NCI-H187 treated with DMSO at 0.1 percent for 48 hours (cell line): ENCODE measurements at places on chromosomes 12 and 14.

GRCh38 chr14:101707863-101708620 lies 53.5 kb upstream of the PPP2R5C start:
- no peak for DNase-seq

- DNase-seq = no peak
Observed at GRCh38 chr12:52042706-52043385, 8.4 kb upstream of the NR4A1 start.

GRCh38 chr14:65549429-65549828 lies 136.9 kb downstream of the FUT8 start:
- no peak for DNase-seq

GRCh38 chr14:89282191-89282590 lies 134.8 kb downstream of the FOXN3 start:
- no peak for DNase-seq

DNA sequence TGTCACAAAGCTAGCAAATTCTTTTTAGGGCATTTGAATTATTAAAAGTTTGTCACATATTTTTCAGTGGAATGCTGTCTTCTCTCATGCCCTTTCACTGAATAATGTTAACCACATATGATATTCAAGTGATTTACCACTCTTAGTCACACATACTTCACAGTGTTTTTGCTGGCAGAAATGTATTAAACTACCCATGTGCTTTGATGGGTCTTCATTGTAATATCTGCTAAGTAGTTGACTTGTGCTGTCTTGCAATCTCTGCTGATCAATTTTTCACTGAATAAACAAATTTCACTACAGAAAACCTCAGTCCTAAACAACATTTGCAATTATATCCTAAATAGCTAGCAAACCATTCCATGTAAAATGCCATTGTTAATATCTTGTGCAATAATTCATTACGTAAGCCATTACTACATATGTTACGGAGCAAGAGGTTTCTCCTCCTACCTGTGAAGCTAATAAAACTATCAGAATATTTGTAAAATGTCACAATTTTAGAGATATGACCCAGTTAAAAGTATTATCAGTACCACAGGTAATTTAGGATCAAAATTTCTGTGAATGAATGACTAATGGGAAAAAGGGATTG lies 64.6 kb upstream of the LMO3 start:
- no peak for DNase-seq

- no peak for DNase-seq
Observed at GRCh38 chr14:71541271-71541670, 391.0 kb upstream of the RGS6 start.

DNA sequence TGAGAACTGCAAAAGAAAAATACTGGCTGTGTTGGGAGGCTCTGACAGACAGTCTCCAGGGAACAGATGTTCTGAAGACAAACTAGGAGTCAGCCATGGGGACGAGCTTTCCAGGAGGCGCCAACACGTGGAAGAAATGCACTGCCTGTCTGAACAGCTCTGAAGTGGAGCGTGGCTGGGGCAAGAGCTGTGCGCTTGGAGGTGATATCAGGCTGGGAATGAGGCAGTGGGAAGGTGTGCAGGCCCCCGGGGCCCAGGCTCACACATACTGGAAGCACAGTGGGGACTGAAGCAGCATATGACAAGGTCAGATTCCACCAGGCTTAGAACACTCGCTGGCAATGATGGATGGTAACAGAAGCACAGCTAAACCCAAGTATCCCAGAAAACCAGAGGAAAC lies 17.5 kb downstream of the APPL2 start:
- no peak for DNase-seq

DNA sequence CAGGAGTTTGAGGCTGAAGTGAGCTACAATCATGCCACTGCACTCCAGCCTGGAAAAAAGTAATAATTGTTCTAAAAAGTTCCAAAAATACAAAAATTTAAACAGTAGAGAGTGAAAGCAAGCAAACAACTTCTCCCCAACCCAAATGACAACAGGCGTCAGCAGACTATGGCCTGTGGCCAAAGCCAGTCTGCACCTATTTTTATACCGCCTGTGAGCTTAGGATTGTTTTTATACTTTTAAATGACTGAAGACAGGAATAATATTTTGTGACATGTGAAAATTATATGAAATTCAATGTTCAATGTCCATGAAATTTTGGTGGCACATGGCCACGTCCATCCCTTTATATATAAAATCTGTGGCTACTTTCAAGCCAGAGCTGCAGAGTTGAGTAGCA lies 48.2 kb upstream of the TMCC3 start:
- DNase-seq = no peak

DNA sequence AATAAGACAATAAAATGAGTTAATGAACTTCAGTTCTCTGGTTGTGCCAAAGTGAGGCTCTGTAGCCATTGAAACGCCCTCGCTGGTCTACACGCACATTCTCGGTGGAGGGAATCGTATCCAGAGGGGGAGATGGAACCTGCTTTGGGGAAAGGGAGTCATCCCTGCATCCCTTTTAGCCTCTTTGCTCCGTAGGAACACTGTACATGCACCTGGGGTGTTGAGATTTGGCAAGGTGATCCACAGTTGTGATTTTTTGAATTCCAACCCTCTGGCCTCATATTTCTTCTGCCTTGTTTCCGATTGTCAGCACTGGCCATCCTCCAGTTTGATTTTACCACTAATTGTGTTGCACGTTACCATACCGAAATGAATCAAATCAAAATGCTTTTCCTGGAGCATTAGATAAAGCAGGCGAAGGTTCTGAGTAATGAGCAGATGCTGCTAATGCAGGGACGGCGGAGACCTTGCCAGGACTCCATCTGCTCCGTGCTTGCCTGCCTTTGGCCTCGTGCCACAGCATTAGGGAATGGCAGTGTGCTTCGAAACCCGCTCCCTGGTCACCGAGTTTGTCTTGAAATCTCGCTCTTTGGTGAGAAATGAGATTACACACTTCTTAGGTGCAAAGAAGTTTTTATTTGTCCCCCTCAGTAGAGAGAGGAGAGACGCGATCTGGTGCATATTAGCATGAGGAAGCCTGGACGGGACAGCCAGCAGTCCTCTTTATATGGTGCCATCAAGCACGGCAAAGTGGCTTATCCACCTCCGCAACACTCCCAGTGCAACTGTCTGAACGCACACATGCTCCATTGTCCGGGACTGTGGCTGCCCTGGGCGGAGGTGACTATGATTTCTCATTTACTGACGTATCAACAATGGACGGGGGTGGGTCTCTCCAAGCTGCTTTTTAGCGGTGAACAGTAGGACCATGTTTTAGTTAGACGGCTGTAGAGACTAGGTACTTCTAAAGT lies 59.1 kb downstream of the FBXW8 start:
- DNase-seq = no peak

DNA sequence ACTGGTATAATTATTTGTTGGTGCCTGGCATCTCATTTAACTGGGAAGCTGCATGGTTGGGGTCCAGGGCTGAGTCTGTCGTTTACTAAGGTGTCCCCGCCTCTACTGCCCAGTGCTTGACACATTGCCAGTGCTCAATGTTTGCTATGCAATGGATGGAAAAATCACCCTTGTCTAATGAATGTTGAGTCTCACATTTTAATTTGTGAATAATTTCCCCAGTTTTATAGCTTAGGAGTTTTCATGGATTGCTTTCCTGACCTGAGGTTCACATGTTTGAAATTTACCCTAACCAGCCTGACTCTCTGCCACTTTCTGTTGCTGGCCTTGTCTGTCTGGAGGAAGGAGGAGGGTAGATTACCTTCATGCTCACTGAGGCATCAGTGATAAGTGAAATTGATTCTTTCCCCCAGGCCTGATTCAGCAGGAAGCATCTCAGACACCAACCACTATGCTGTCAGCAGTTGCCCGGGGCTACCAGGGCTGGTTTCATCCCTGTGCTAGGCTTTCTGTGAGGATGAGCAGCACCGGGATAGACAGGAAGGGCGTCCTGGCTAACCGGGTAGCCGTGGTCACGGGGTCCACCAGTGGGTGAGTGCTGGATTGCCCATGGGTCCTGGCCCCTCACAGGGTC lies 2.4 kb downstream of the DHRS2 start:
- DNase-seq = no peak

- no peak for DNase-seq
Observed at GRCh38 chr12:45402288-45402687, 186.4 kb downstream of the ANO6 start.

GRCh38 chr14:100302616-100303015 lies 3.6 kb downstream of the SLC25A29 start:
- DNase-seq = no peak

DNA sequence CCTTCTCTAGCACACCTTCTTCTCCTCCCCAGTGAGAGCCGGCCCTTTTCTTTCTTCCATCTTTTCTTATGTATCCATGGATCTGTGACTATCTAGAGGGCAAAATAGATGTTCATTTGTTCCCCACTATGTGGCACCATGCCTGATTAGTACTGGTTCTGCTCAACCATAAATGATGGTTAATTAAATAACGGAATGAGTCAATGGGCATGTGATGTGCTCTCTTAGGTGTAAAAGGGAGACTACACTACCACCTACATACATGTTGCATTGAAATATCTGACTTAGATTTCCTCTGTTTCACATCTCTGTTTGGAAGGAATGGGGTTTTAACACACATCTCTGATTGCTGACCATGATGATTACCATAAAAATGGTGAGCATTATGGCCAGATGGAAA lies 116.5 kb downstream of the BTG1 start:
- no peak for DNase-seq

GRCh38 chr14:69842686-69843420 lies 36.4 kb upstream of the SMOC1 start:
- DNase-seq = peak; percentile 26

DNA sequence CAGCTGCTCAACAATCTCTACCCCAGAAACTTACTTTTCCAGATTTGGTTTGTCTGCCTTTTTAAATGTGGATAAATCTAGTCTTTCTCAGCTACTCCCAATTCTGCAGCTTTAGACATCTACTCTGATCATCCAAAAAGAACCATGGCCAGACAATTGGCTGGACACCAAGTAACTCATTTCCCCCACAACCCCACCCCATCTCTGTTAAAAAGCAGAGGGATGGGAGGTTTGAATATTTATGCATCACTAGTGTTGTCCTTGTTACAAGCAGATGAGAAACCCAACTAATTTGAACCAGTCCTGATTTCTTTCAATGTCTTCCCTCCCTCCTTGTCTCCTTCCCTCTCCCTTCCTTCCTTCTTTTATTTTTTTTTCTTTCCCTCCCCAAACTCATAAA lies 391.9 kb downstream of the GALC start:
- no peak for DNase-seq

- no peak for DNase-seq
Observed at GRCh38 chr12:97751704-97752103, 289.1 kb downstream of the RMST start.

DNA sequence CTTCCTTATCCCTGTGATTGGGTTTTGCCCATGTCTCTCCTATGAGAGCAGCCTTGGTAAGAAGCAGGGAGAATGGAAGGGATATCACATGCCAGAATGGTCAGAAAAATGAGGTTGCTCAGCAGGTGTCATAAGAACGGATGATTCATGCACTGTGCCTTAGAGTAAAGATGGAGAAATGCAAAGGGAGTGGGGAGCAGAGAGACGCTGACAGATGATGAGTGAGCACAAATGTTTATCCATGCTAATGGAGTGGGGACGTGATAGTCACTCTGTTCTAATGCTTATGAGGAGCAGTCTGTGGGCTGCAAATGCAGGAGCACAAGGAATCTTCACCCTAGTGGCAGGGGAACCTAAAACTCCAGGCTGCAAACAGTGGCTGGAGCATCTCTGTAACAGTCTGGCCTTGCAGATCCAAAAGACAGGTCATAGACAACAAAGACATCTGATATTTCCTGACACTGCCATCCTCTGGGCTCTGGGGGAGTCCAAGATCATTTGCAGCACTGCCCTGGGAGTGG lies 243.2 kb downstream of the CACNA1C start:
- no peak for DNase-seq

GRCh38 chr12:54055552-54055951 lies 1.9 kb downstream of the HOXC4 start:
- no peak for DNase-seq

- DNase-seq = no peak
Observed at GRCh38 chr12:3230758-3231375, 153.7 kb downstream of the TSPAN9 start.

DNA sequence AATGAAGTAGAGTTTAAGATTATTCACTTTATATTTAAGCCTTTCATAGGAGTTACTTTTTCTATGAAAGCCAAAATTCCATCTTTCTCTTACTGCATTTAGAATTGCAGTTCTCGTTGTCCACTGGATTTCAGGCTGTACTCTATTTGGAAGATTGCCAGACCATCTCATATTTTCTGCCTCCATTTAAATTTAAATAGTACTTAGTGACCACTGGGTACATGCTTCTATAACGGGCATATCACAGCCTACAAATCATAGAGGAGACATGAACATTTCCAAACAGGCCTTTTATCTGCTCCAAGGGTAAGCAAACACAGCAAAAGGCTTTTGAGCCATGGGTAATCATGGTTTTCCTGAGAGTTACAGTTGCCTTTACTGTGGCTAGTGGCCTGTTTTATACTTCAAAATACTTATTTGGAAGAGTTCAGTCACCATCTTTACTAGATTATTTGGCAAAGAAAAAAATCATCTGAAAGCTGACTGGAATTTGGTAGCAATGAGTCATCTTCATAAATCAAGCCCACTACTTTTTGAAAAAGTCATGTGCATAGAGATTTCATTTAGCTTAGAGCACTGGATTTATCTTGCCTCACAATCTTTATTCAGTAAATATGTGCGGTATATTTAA lies 15.7 kb downstream of the ANO6 start:
- DNase-seq = no peak

DNA sequence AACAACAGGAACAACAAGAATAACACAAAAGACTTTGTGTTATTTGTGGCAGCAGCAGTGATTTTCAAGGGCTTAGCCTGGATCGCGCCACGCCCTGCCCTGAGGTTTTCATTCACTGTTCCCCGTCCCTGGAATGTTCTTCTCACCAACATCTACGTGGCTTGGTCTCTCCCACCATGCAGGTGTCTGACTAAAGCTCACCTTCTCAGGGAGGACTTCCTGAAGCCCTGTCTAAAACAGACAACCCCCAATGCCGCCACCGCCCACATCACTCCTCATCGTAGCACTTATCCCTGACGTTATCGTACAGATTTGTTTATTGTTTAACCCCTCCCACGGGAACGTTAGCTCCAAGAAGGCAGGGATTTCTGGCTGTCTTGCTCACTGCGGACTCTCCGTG lies 40.4 kb downstream of the P2RX4 start:
- DNase-seq = no peak

DNA sequence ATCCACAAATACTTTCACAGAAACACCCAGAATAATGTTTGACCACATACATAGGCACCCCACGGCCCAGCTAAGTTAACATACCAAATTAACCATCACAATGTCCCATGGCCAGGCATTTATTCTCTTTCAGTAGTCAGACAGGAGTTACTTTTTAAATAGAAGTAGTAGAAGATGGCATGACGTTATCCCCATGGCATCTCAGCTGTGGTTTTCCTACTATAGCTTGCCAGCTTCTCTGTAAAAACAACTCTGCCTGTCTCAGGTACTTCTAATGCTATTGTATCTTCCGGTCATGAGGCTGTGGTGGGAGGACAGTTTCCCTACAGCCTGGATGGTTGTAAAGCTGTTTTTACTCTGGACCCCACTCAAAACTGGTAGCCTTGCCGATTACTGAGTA lies 19.3 kb downstream of the CTSG start:
- DNase-seq = no peak
